ENCODE measurements at places on chromosomes 12 and 14. TPM values are rescaled to one million over a fixed set of nuclear protein-coding genes. Genes with fewer than 3 reads are reported as not detected.

The NFATC4 gene
- total RNA-seq: 10.7 TPM

The AMN gene
- 17.0 TPM for total RNA-seq

The GUCY2C gene
- not detected for total RNA-seq

The CMTM5 gene
- total RNA-seq: not detected

The WNT1 gene
- total RNA-seq: not detected

The RASSF9 gene
- total RNA-seq: 3.0 TPM

The BTBD6 gene
- 29.7 TPM for total RNA-seq

DNA sequence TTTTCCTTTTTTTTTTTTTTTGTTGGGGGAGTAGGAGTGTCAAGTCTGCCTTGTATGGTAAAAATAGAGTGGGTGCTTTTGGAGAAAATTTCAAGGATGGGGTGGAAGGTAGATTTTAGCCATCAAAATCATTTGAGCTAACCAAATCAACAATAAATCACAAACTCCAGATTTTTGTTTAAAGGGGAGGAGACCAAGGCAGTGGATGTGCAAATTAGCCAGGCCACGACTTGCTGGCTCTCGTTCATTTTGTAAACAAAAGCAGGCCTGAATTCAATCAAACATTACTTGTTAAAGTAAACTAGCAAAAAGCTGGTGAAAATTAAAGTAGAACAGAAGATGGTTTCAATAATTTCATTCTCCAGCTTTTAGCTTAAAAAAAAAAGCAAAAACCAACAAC lies 387.2 kb downstream of the BMP4 start:
- no peaks in the 10 kb centered on the region for H3K27me3 ChIP-seq
- DNase-seq: no peak
- no peaks in the 10 kb centered on the region for H3K4me1 ChIP-seq
- H3K36me3 ChIP-seq: no peaks in the 10 kb centered on the region
- no peak overlapping the region for H3K4me3 ChIP-seq

DNA sequence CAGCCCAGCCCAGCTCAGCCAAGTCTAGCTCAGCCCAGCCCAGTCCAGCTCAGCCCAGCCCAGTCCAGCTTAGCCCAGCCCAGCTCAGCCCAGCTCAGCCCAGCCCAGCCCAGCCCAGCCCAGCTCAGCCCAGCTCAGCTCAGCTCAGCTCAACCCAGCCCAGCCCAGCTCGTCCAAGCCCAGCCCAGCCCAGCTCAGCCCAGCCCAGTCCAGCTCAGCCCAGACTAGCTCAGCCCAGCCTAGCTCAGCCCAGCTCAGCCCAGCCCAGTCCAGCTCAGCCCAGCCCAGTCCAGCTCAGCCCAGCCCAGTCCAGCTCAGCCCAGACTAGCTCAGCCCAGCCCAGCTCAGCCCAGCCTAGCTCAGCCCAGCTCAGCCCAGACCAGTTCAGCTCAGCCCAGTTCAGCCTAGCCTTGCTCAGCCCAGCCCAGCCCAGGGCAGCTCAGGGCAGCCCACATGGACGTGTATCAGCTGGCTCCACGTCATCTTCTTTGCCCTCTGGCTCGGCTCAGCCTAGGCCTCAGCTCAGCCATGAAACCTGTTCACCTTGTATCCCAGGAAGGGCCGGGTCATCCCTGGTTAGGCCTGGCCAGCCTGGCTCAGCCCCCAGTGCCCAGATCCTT lies 185.6 kb downstream of the TMEM121 start:
- H3K4me1 ChIP-seq: no peaks in the 10 kb centered on the region
- H3K27ac ChIP-seq: no peak overlapping the region
- DNase-seq: no peak

DNA sequence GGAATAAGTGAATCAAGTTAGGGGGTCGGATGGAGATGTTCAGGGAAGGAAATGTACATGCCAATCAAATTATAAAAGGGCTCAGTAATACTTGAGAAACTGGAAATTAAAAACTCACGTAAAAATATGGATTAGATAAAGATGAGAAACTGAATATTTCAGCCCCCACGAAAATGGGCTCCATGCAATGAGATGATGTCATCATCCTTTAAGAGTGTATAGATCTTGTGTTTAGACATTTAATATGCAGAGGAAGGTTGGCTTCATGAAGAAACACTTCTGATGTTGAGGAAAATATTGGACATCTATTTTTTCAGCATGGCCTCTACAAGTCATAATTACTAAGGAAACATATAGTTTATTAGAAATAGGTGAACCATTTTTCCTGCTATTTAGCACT lies 9.5 kb downstream of the TBC1D30 start:
- H3K27ac ChIP-seq: no peak overlapping the region
- no peaks in the 10 kb centered on the region for H3K4me1 ChIP-seq
- DNase-seq: no peak
- no peak overlapping the region for H3K4me3 ChIP-seq

DNA sequence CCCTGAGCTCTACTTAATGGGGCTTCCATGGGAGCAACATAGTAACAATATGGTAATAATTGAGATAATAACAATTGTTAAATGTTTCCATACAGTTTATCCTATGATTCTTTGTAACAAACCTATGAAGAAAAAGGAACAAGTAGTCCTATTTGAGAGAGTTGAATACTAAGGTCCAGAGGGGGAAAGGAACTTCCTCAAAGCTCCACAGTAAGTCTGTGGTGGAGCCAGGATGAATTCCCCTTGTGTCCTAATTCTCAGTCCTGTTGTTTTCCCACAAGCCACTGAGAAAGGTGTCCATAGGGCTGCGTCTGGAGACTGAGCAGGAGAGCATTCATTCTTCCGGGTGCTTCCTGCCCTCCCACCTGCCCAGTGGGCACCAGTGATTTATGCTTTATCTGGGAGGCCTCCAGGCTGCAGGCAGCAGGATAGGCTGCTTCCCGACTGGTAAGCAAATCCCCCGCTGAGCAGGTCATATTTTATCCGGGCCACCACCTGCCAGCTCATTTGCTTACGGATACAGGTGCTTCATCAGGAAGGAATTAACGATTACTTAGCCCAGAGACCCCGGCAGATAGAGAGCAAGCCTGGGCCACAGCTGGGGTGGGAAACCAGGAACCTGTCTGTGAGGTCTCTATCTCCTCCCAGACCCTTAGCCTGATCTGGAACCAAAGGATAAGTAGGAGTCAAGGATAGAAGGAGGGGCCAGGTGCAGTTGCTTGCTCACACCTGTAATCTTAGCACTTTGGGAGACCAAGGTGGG lies 33.9 kb upstream of the FAM222A start:
- no peaks in the 10 kb centered on the region for H3K4me1 ChIP-seq
- H3K4me3 ChIP-seq: no peak overlapping the region
- no peak overlapping the region for H3K27ac ChIP-seq
- DNase-seq: no peak
- H3K36me3 ChIP-seq: no peaks in the 10 kb centered on the region
- peaks cover 30% of the 10 kb centered on the region for H3K27me3 ChIP-seq

- no peaks in the 10 kb centered on the region for H3K27me3 ChIP-seq
- no peaks in the 10 kb centered on the region for H3K4me1 ChIP-seq
- no peak for DNase-seq
- no peaks in the 10 kb centered on the region for H3K36me3 ChIP-seq
These were observed 72.8 kb downstream of the SCARB1 start for GRCh38 chr12:124790650-124791400.

- H3K27ac ChIP-seq: no peak overlapping the region
- no peaks in the 10 kb centered on the region for H3K36me3 ChIP-seq
- H3K4me1 ChIP-seq: peaks cover 5% of the 10 kb centered on the region
- no peak overlapping the region for H3K4me3 ChIP-seq
These were observed 13.9 kb upstream of the EGLN3 start for GRCh38 chr14:33964599-33965317.

DNA sequence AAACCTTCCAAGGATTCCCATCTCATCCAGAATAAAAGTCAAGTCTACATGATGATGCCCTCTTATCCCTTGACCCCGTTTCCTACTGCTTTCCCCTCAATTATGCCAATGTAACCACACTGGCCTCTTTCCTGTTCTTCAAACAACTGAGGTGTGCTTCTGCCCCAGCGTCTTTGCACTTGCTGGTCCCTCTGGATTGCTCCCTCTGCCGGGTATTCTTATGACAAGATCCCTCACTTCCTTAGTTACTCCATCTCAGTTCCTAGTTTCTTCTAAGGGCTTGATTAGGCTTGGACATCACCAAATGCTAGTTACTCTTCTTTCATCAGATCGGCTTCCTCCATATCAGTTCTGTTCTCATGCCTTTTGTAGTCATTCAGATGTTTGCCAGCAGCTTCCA lies 32.7 kb upstream of the PELI2 start:
- no peak overlapping the region for H3K4me3 ChIP-seq
- no peak overlapping the region for H3K27ac ChIP-seq
- H3K36me3 ChIP-seq: no peaks in the 10 kb centered on the region
- no peaks in the 10 kb centered on the region for H3K4me1 ChIP-seq

- H3K4me3 ChIP-seq: peak overlapping the region; percentile 64
- peaks cover 53% of the 10 kb centered on the region for H3K36me3 ChIP-seq
- no peaks in the 10 kb centered on the region for H3K27me3 ChIP-seq
- peak overlapping the region; percentile 91 for H3K27ac ChIP-seq
- no peak for DNase-seq
- peaks cover 65% of the 10 kb centered on the region for H3K4me1 ChIP-seq
These were observed 2.5 kb upstream of the INF2 start for GRCh38 chr14:104686624-104687517.

DNA sequence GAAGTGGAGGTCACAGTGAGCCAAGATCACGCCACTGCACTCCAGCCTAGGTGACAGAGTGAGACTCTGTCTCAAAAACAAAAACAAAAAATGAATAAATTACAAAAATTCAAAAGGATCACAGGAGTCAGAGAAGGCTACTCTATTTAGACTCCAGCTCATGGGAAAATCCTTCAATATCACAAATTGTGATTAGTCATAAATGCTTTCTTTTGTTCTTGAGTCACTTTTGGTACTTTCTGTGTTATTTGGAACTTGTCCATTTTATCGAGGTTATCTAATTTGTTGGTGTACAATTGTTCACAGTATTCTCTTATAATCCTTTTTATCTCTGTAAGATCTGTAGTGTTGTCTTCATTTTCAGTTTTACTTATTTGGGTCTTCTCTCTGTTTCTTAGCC lies 18.9 kb downstream of the ALDH2 start:
- DNase-seq: no peak
- H3K36me3 ChIP-seq: peaks cover 42% of the 10 kb centered on the region
- no peak overlapping the region for H3K27ac ChIP-seq
- H3K4me3 ChIP-seq: no peak overlapping the region
- no peaks in the 10 kb centered on the region for H3K27me3 ChIP-seq

DNA sequence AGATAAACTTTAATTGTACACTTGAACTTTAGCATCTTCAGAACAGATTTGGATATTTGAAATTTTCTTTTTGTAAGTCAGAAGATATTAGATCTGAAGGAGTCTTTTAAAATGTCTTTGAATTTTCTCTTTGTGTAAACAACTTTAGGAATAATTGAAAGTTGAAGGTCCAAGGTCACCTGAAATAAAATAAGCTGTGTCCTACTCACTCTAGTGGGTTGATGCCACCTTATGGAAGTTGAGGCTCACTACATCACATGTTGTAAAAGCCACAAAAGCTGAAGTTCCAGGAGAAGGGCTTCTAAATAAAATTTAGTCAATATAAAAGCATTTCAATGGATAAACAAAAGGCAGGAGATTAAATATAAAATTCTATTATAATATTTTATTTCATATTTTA lies 122.0 kb upstream of the ATXN7L3B start:
- no peak overlapping the region for H3K27ac ChIP-seq
- H3K27me3 ChIP-seq: no peaks in the 10 kb centered on the region
- peak; percentile 23 for DNase-seq

DNA sequence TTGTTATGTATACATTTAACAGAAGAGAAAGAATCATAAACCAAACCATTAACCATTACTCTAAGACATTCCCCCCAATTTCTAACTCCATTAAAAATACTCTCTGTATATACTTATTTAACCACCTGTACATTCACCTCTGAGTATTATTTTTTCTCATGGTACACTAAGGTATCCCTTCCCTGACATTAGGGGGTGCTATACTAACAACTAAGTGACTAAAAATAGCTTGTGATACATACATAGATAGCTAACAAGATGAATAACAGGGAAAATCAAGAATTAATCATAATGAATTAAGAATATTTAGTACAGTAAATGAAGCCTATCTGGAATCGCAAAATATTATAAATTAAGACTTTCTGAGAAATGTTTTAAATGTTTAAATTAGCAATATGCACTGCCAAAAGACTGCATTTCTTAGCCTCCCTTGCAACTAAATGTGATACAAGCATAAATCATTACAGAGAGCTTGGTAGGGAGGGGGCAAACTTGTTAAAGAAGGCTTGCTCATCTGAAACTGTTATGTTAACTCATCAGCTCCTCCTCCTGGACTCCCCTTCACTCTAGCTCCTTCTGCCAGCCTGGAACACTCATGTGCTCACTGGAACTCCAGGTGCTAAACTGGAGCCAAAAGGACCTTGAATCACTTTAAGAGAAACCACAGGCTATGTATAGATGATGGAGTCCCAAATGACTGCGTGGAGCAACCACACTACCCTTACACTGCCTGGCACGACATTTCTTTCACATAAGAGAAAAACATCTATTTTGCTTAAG lies 14.9 kb downstream of the C2CD5 start:
- no peaks in the 10 kb centered on the region for H3K4me1 ChIP-seq
- no peak overlapping the region for H3K27ac ChIP-seq
- no peaks in the 10 kb centered on the region for H3K27me3 ChIP-seq

DNA sequence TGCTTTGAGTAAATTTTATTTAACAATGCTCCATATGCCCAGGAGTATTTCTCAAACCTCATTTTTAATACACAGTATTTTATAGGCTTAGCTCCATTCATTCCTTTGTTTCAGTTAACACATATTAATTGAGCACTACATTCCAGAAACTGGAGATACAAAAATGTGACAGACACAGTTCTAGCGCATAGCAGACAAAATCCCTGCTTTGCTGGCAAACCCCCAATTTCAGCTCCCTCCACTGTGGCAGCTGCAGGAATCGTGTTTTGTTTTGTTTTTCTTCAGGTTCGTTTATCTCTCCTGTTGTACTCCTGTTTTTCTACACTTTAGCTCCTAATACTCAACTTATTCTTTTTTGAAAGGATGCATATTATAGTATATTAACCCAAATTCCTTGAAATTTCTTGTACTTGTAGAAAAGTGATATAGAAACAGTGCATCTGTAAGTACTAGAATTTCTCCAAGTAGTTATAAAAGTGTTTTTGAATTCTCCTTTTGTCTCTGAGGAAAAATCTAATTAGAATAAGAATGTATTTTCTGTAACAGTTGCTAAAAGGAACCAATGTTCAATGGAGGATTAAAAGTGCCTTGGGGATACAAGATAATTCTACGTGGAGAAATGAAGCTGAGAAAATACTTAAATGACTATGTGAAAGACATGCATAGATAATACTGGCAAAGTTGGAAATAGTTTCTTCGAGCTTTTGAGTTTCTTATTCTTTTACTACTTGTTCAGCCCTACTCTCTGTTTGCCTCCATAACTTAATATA lies 6.4 kb upstream of the RAB21 start:
- H3K4me3 ChIP-seq: no peak overlapping the region
- H3K4me1 ChIP-seq: no peaks in the 10 kb centered on the region

- H3K27ac ChIP-seq: no peak overlapping the region
- peak; percentile 56 for DNase-seq
- peaks cover 10% of the 10 kb centered on the region for H3K27me3 ChIP-seq
- no peak overlapping the region for H3K4me3 ChIP-seq
These were observed 24.0 kb upstream of the LGR5 start for GRCh38 chr12:71415336-71416231.

GRCh38 chr14:54275997-54276725 lies 120.6 kb upstream of the CDKN3 start:
- no peaks in the 10 kb centered on the region for H3K4me1 ChIP-seq
- no peak overlapping the region for H3K27ac ChIP-seq
- H3K4me3 ChIP-seq: no peak overlapping the region
- no peaks in the 10 kb centered on the region for H3K27me3 ChIP-seq

- no peak overlapping the region for H3K4me3 ChIP-seq
- no peaks in the 10 kb centered on the region for H3K36me3 ChIP-seq
- no peak overlapping the region for H3K27ac ChIP-seq
- no peak for DNase-seq
- H3K4me1 ChIP-seq: peaks cover 16% of the 10 kb centered on the region
These were observed 10.7 kb upstream of the BHLHE41 start for GRCh38 chr12:26135571-26135970.

- H3K27me3 ChIP-seq: peaks cover 21% of the 10 kb centered on the region
- peak; percentile 4 for DNase-seq
These were observed 620 bp downstream of the TMTC1 start for GRCh38 chr12:29782871-29783772.

Measured in Calu3 (cell line).